Body of pancreas (tissue), 4 donors: ENCODE measurements at places on chromosomes 2 and 18. TPM values are rescaled to one million over a fixed set of nuclear protein-coding genes. Genes with fewer than 3 reads are reported as not detected.

Gene CNOT9
- 12.9 TPM for total RNA-seq

Gene PSMA8
- not detected for total RNA-seq

- peaks cover 10% of the 10 kb centered on the region for H3K4me1 ChIP-seq
- no peaks in the 10 kb centered on the region for H3K27me3 ChIP-seq
- H3K4me3 ChIP-seq = no peak overlapping the region
- no peak for DNase-seq
- peaks cover 2% of the 10 kb centered on the region for H3K36me3 ChIP-seq
- H3K27ac ChIP-seq = peak overlapping the region; percentile 25
Observed at GRCh38 chr2:61356261-61356957, 114.5 kb downstream of the USP34 start.

DNA sequence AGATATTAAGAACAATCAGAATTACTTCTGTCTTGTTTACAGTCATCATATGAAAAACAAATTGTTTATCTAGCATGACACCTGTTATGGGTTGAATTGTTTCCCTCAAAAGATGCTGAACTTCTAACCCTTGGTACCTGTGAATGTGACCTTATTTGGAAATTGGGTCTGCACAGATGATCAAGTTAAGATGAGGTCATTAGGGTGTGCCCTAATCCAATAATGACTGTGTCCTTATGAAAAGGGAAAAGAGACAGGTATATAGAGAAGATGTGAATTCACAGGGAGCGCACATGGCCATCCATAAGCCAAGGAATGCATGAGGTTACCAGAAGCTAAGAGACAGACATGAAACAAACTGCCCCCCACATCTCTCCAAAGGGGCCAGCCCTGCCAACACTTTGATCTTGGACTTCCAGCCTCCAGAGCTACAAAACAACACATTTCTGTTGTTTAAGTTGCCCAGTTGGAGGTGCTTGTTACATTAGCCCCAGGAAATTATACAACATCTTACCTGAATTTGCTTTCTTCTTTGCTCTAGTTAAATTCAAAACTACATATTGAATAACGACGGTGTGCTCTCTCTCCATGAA, 2.3 kb upstream of the HPCAL1 start:
- peaks cover 20% of the 10 kb centered on the region for H3K4me1 ChIP-seq
- DNase-seq = no peak
- no peaks in the 10 kb centered on the region for H3K36me3 ChIP-seq
- H3K4me3 ChIP-seq = no peak overlapping the region
- no peaks in the 10 kb centered on the region for H3K27me3 ChIP-seq
- H3K27ac ChIP-seq = no peak overlapping the region

DNA sequence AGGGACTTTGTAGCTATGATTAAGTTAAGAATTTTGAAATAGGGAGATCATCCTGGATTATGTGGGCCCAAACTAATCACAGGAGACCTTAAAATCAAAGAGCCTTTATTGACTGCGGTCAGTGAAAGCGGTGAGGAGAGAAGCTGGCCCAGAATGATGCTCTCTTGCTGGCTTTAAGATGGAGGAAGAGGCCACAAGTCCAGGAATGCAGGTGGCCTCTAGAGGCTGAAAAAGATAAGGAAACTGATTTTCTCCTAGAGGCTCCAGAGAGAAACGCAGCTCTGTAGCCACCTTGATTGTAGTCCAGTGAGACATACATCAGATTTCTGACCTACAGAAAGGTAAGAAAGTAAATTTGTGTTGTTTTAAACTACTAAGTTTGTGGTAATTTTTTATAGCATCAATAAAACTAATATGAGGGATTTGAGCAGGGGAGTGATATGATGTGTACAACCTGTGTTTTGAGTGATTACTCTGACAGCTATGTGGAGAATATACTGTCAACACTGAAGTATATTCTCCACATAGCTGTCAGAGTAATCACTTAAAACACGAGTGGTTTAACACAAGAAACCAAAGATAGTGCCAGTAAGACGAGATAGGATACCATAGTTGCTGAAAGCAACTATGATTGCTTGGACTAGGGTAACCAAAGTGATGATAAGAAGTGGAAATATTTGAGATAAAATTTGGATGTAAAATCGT, 364.4 kb upstream of the CHST9 start:
- no peaks in the 10 kb centered on the region for H3K36me3 ChIP-seq
- no peaks in the 10 kb centered on the region for H3K4me1 ChIP-seq
- no peak overlapping the region for H3K4me3 ChIP-seq
- no peaks in the 10 kb centered on the region for H3K27me3 ChIP-seq
- H3K27ac ChIP-seq = no peak overlapping the region

- H3K36me3 ChIP-seq = no peaks in the 10 kb centered on the region
- DNase-seq = no peak
- H3K27ac ChIP-seq = no peak overlapping the region
Observed at GRCh38 chr18:36711813-36712444, 116.9 kb downstream of the TPGS2 start.

GRCh38 chr2:230881840-230882239, 17.1 kb downstream of the ITM2C start:
- no peak for DNase-seq
- H3K4me1 ChIP-seq = no peaks in the 10 kb centered on the region
- no peak overlapping the region for H3K27ac ChIP-seq
- no peaks in the 10 kb centered on the region for H3K27me3 ChIP-seq
- H3K4me3 ChIP-seq = no peak overlapping the region

- no peak overlapping the region for H3K4me3 ChIP-seq
- H3K27ac ChIP-seq = no peak overlapping the region
- DNase-seq = no peak
- no peaks in the 10 kb centered on the region for H3K27me3 ChIP-seq
Observed at GRCh38 chr2:16745466-16745865, 79.8 kb upstream of the CYRIA start.
